ENCODE measurements at places on chromosomes 5 and 9.

DNA sequence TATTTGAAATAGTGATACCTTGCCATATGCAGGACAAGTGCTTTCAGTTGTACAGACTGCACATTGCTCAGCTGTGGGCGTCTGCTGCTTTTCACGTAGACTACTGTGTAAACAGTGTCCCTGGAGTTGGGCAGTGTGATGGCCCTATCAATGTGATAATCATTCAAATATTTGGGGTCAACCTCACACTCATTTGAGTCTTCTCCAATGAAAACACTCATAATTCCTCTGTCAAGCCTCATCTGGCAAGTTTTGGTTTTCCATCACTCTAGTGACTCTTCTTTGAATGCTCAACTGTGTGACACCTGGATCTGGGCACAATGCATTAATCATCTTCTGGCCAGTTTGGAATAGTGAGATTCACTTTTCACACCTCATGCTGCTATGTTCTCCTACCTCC is 64.4 kb downstream of the UGCG start:
- no peak for DNase-seq

DNA sequence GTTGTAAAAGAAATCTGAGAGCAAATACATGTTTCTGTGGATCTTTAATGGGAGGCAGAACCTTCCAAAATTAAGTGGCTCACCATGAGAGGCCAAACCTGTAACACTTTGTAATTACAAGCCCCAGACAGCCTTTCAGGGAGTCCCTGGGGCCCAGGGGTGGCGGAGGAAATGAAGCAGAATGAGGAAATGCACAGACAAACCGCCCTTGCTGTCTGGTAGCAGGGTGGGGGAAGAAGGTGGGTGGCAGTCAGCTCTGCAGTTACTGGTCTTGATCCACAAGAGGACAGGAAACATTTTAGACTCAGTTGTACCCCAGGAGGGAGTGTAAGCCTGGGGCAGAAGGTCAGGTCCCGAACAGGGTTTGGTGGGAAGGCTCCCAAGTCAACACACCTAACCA is 6.5 kb downstream of the ARL14EPL start:
- no peak for DNase-seq

DNA sequence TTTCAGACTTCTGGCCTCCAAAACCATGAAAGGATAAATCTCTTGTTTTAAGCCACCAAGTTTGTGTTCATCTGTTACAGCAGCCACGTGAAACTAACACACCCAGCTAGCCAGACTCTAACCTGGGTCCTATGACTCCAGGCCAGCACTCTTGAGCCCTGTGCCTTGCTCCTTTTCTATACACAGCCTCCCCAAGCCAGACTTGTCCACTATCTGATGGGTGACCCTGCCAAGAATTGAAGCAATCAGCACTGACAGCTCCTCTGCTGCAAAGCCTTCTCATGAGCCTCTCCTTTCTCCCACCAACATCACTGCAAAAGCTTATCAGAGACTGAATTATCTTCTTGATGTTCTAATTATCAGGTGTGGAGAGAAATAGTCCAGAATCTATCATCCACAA is 41.4 kb downstream of the SIL1 start:
- no peak for DNase-seq

DNA sequence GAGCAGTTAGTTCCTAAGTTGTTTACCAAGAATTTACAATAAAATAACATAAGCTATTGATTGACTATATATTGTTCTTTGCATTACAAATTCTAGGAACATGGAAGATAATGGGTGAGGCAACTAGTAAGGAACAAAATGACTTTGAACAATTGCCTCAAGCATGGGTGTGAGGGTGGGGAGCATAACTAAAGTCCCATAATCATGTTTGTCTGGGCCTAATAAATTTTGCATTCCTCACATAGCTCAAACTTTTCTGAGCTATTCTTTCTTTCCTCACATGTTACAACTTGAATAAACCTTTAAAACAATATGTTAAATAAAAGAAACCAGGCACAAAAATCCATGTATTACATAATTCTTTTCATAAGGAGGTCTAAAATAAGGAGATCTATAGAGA is 1066.1 kb downstream of the NR2F1-AS1 start:
- DNase-seq = no peak

- DNase-seq = peak; percentile 63
Observed at GRCh38 chr5:102623329-102624065, 124.7 kb upstream of the SLCO6A1 start.

GRCh38 chr5:137401946-137402345 is 97.2 kb downstream of the SPOCK1 start:
- DNase-seq = no peak

All from umbilical cord (tissue), 2 donors.